Non-pigmented ciliary epithelial cell (primary cell): ENCODE measurements at places on chromosomes 4 and X.

DNA sequence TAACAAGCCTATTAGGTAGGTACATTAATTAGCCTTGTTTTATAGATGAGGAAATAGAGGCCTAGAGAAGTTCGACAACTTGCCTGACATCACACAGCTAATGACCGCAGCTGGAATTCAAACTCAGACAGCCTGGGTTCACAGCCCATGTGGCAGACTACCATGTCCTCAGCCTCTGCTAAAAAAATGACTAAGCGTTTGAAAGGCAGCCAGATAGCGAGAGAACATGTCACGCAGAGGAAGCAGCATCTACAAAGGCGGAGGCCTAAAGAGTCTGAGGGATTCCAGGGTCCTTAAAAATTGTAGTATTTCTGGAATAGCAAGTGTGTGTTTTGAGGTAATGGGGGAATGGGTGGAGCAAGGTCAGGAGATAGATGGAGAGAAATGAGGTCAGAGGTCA, 33.2 kb upstream of the BMP15 start:
- DNase-seq = no peak

DNA sequence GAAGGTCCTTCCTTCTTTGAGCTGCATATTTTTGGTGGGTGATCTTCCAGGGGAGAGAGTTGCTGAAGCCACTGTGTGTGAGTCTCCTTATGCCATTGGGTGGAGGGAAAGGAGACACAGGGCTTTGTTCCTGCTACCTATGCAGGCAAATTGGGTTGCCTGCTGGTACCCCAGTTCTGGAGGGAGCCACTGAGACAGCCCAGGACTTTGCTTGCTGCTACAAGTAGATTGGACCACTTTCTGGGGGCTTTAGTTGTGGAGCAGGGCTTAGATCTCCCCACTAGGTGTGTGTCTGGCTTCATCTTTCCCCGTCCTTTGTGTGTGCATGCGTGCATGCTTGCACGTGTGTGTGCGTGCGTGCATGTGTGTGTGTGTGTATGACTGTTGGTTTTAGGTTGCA, 10.0 kb downstream of the CITED1 start:
- DNase-seq = no peak

- no peak for DNase-seq
Measured at GRCh38 chr4:5027346-5027745, 8.1 kb upstream of the CYTL1 start.

DNA sequence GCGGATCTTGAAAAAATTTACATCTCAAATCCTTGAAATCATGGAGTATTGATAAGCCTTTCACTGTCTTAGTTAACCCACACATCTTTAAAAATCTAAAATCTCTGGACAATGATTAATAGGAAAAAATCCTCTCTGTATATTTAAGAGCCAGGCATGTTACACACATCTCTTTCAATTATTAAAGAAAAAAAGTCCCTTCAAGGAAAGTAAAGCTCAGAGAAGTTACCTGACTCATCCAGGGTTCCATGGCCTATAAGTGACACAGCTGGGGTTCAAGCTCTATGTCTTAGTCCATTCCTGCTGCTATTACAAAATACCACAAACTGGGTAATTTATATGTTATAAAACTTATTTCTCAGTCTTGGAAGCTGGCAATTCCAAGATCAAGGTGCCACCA, 14.2 kb upstream of the FGF16 start:
- no peak for DNase-seq

DNA sequence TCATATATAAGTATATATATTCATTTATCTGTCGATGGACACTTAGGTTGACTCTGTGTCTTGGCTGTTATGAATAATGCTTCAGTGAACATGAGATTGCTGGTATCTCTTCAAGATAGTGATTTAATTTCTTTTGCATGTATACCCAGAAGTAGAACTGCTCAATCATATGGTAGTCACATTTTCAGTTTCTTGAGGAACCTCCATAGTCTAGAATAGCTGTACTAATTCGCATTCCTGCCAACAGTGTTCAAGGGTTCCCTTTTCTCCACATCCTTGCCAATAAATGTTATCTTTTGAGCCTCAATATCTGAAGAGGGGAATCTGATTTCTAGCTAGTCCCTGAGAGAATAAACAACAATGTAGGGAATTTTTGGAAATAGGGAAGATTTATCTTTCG, 32.4 kb upstream of the CCNG2 start:
- no peak for DNase-seq

DNA sequence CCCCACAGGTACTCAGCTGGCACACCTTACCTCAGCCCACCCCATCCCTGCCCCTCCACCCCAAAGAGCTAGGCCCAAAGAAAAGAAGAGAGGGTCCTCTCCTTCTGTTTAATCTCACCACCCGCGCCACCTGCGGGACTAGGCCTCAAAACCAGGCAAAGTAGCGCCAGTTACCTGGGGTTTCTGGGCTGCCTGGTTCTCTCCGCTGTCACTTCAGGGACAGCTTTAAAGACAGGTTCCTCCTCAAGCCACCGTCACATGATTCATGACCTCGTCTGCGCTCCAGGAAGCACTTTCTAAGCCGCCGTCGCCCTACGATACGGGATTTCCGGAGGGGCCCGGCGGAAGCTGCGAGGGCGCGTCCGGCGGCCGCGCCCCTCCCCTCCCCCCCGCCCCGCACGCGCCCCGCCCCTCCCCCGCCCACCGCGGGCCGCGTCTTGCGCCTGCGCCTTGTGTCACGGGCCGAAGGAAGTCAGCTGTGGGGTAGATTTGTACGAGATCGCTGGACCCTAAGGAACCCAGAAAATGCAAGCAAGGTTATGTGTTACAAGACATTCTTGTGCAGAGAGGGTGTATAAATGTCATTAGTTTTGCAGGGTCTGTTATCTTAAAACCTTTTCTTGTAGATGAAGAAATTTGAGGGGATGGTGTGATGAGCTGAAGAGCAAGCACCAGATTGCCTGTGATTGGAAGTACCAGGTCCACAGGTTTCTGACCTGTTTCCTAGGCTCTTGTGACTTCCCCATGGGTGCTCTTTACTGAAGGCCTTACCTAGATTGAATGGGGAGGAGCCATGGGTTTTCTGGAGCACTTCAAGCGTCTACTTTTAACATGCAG, at the start of gene LAMTOR3:
Gene LAMTOR3 (minus strand): TSS at position 267 of the 837 bp plus-strand sequence. CDS start 464 bp downstream, outside the sequence.
- peak; percentile 44 for DNase-seq

DNA sequence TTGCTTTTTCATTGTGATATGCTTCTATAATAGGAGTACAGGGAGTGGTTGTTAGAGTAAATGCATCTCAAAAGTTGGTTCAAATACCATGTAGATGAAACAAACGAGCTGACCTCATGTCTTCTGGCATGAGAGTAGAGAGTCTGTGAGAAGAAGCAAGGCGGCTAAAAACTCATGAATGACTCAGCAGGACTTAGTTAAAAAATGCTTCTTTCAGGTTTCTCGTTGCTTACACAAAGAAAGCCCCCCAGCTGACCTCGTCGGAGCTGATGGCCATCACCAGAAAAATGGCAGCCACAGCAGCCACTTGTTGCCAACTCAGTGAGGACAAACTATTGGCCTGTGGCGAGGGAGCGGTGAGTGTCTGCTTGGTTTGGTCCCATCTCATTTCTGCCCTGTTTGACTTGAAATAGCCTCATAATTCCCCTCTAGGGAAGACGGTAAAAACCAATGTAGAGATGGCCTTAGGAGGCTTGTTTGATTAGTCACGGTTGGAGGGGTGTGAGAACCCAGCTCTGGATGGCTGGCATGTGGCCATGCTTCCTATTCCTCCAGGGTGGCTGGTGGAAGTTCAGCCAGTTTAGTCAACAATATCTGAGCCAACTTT, 14.5 kb downstream of the AFP start:
- peak; percentile 94 for DNase-seq

DNA sequence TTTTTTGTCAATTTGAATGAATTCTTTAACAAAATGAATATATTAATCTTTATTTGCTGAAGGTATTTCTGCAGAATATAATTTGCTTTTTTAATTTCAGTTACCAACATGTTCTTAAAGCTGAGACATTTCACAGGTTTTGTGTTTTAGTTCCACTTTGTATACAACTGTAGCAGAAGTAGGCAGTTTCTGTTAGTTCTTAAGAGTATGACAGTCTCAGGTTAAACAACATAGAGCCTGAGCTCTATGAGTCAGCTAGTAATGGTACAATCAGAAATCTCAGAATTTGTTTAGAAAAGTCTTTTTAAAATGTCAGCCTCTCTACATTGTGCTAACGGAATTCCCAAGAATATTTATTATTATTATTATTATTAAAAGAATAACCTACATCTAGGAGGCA, 50.4 kb downstream of the GSTCD start:
- DNase-seq = no peak

DNA sequence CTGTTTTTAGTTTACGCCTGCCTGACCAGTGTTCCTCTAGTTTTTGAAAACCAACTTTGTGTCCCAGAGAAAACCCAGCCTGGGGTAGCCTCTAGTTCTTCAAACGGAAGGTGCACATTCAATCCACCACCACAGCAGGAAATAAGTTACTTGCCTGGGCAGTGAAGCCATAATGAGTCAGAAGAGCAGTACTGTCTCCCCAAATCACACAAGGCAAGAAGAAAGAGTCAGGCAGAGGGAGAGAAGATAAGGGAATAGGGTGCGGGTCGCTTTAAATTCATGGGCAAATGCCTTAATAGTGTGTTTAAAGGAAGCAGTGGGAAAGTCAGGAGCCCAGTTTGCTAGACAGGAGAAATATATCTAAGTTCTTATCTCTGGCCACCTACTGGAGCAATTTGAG, 333.8 kb upstream of the GRIA3 start:
- DNase-seq = no peak

GRCh38 chr4:155569960-155570515, 96.6 kb upstream of the GUCY1A1 start:
- DNase-seq = no peak

DNA sequence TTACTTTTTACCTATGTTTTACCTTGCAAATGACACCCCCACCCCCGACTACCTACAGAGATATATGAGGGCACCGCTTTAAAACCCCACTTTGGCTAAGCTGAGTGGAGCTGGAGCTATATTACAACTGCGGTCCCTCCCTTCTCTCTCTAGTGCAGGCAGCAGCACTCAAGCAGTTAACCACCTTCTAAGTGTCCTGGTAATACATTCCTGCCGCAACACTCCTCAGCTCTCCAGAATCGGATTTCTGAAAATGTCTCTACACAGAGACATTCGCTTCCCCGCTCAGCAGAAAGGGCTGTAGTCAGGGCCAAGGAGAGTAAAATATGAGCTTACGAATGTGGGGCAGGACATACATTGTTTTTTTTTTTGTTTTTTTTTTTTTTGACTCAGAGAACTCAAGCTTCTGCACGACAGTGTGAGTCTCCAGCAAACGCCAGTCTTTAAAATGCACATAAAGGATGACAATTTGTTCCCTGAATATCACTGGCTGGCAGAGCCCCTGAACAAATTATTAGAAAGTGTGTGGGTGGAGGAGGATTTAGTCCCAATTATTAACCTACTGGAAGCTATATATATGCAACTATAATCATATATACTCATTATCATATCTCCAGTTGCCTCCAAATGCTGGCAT, 287.0 kb upstream of the TET2 start:
- no peak for DNase-seq

- peak; percentile 32 for DNase-seq
Measured at GRCh38 chr4:61373901-61374440, 173.8 kb downstream of the ADGRL3 start.

- no peak for DNase-seq
Measured at GRCh38 chrX:116285501-116285900, 115.0 kb downstream of the AGTR2 start.

DNA sequence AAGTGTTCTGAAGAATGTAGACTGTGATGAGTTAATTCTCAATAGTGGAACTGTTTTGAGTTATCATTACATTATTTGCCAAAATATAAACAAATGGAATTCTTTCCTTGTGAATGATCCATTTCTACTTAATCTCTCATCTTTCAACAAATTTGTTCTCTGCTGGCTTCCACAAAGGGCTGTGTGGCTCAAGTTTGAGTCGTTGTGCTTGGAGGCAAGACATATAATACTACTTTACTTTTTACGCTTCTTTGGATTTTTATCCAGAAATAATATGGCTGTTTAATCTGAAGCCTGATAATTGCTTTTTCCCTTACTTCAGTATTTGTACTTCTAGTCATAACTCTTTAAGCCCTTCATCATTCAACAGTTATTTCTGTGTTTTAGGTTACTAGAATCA, 169.5 kb downstream of the ARHGAP10 start:
- no peak for DNase-seq

DNA sequence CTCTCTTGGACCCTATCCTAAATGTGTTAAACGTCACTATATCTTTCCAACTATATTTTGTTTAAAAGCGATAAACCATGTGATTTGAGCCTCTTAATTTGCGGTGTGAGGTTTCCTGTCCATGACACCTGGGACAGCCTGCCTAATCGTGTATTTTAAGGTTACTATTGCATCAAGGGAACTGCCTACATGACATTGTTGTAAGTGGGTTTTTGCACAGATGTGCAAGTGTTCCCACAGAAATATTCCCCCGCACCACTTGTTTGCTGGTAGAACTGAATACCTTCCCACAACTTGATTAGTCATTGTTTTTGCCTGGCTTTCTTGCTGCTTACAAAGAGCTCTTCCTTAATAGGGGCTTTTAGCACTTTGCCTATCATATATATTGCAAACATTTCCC, 5.1 kb upstream of the FAM184B start:
- no peak for DNase-seq

- DNase-seq = no peak
Measured at GRCh38 chrX:129015381-129015780, 507.9 kb downstream of the SMARCA1 start.

DNA sequence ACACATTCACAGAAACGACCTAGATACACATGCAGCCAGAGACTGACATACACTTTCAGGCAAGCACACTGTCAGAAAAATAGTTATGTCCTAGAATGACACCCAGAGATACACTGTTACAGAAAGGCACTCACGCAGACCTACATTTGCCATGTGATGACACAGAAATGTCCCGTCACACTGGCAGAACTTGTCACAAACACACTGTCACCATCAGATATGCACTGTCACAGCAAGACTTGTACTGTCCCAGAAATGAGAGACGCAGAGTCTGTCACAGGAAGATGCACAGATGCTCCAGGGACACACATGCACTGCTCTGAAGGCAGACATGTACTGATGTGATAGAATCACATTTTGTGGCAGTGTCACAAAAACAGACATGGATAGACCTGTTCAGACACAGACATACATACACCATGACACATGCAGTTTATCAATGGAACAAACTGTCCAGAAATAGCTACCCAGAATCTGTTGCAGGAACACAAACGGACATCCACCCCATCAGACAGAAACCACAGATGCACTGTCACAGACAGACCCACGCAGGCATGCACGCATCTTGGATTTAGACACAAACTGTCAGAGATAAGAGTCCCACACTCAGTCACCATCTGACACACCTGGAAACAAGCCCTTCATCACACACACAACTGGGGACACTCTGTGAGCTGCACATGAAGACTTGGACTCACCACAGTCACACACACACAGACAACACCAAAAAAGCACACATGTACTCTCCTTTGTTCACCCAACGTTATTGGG, 1.3 kb upstream of the PIM2 start:
- no peak for DNase-seq

DNA sequence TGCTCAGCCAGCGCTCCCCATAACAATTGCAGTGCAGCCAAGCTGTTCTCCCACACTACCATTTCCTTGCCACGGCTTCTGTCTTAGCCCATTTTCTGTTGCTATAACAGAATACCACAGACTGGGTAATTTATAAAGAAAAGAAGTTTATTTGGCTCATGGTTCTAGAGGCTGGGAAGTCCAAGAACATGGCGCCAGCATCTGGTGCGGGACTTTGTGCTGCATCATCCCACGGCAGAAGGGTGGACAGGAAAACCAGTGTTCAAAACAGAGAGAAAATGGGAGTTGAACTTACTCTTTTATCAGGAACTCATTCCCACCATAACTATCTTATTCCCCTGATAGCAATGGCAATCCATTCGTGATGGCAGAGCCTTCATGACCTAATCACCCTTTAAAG, 104.6 kb downstream of the FHDC1 start:
- no peak for DNase-seq
